CD4-positive, CD25-positive, alpha-beta regulatory T cell (primary cell): ENCODE measurements at places on chromosomes 6 and 20. TPM values are rescaled to one million over a fixed set of nuclear protein-coding genes. Genes with fewer than 3 reads are reported as not detected.

GRCh38 chr6:147909640-147910039, 401.1 kb downstream of the SAMD5 start:
- no peak overlapping the region for H3K27ac ChIP-seq
- H3K4me1 ChIP-seq: no peaks in the 10 kb centered on the region
- no peak overlapping the region for H3K4me3 ChIP-seq
- H3K36me3 ChIP-seq: no peaks in the 10 kb centered on the region
- H3K27me3 ChIP-seq: no peaks in the 10 kb centered on the region
- no peak for DNase-seq

DNA sequence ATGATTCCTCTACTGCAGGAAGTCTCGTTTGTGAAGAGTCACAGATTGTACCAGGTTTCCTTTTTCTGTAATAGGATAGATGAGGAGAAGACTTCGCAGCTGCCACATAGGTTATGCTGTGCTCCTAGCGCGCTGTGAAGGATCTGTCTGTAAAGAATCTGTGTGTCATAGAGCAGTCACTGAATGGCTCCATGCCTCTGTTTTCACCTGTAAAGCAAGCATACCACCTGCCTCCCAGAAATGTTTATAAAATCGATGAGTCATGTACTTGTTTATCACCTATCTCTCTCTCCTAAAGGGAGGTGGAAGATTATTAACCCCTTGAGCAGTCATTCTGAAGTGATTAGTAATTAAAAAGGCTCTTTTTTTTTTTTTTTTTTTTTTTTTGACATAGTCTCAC, 86.6 kb downstream of the TFAP2B start:
- no peak for DNase-seq
- H3K27me3 ChIP-seq: no peaks in the 10 kb centered on the region
- H3K27ac ChIP-seq: no peak overlapping the region

The TTPAL gene
- 13.2 TPM for total RNA-seq

GRCh38 chr6:167119670-167120582, 3.0 kb upstream of the CCR6 start:
- H3K4me1 ChIP-seq: peaks cover 89% of the 10 kb centered on the region
- H3K27ac ChIP-seq: peak overlapping the region; percentile 88
- H3K4me3 ChIP-seq: peak overlapping the region; percentile 60

GRCh38 chr20:23702021-23702420, 13.2 kb upstream of the CST4 start:
- no peaks in the 10 kb centered on the region for H3K27me3 ChIP-seq
- no peak for DNase-seq
- H3K27ac ChIP-seq: no peak overlapping the region
- H3K36me3 ChIP-seq: no peaks in the 10 kb centered on the region
- no peaks in the 10 kb centered on the region for H3K4me1 ChIP-seq
